ENCODE measurements at places on chromosomes 2 and 18.

DNA sequence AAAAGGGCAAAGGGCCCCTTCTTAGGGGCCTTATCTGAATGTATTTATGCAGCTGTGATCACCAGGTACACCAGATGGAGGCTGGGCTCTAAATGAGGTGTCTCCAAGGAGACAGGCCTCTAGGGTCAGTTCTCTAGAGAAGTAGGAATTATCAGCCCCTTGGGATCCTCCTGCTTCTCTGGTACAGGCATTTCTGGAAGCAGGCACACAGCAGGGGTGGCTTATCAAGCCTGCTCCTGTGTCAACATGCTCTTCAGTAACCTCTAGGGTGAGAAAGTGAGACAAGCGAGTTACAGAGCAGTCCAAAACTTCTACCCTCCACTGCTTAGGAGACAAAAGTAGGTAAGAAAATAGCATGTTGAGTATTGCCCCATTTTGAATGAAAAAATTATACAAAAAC, 13.8 kb downstream of the TPGS2 start:
- DNase-seq: no peak

- peak; percentile 4 for DNase-seq
Observed at GRCh38 chr2:170770008-170770605, at the start of gene ERICH2. TSS of gene ERICH2 (plus strand) at chr2:170770378. CDS start at chr2:170770682, 304 bp downstream.

GRCh38 chr2:85939131-85939530, 50.3 kb upstream of the ST3GAL5 start:
- no peak for DNase-seq

- DNase-seq: peak; percentile 18
Observed at GRCh38 chr2:186827411-186827810, 21.6 kb downstream of the ZSWIM2 start.

GRCh38 chr2:20366672-20367116, 16.1 kb upstream of the PUM2 start:
- DNase-seq: no peak

DNA sequence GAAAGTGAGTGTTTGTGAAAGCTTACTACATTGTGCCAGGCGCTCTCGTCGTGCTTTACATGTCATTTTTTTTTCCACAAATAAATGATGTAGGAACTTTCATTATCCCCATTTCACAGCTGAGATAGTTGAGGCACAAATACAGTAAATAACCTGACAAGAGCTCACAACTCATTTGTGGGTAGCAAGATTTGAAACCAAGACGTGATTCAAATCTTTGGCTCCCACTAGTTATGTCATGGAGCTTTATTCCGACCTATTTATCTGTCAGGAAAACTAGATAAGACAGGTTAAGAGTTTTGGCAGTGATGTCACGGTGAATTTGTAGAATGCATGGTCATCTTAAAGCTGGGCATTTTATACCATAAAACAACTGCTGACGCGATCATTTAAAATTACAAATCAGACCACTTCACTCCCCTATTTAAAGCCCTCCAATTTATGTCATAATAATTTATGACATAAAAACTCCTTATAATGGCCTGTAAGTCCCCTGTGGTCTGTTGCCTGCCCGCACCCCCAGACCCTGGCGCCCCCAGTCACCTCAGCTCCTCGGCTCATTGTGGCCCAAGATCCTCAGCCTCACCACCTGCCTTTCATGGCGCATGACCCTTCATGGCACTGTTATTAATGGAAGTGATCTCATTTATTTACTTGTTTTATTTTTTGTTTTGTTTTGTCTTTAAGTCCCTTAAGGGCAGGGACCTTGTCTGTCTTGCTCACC, 678 bp upstream of the ZNF24 start:
- DNase-seq: no peak

GRCh38 chr2:230408244-230408842, 7.7 kb upstream of the SP100 start:
- DNase-seq: peak; percentile 68

GRCh38 chr2:219331560-219332213, 857 bp downstream of the RESP18 start:
- DNase-seq: no peak

- DNase-seq: no peak
Observed at GRCh38 chr2:100143286-100143685, 896 bp upstream of the AFF3 start.

DNA sequence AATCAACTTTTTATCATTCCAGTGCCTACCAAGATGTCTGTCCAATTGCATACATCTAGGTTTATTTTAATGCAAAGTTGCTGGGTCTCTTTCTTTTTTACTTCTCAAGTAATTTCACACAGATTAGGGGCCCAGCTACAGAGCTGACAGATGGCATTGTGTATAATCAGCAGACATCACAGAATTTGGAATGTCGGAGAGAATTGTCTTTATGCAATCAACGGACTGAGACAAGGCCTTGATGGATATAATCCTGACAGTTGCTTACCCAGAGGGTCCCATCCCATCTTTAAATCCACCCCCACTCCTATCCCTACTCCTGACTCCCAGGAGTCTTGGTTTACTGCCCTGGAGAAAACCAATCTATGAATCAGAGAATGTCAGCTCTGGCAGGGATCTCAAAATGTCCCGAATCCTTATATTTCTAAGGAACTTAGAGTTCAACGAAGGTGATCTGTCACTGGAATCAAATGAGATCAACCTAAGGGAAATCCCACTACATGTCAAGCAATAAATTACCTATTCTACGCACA, 142.0 kb downstream of the LRATD1 start:
- no peak for DNase-seq

DNA sequence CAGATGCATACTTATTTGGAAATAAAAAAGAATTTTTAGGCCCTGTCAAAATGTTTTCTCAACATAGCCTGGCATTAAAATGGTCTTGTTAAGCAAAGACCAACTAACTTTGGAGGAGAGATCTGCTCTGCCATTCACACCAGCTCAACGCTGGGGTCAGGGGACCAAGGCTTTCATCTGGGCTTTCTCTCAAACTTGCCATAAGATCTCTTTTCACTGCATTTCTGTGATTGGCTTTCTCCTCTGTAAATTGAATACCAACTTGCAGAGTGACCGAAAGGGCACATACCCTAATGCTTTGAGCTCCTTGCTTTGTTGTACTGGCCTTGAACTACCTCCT, 71.2 kb downstream of the MYCN start:
- no peak for DNase-seq

- no peak for DNase-seq
Observed at GRCh38 chr2:171836146-171836910, 57.7 kb downstream of the SLC25A12 start.

- peak; percentile 53 for DNase-seq
Observed at GRCh38 chr2:159399716-159400415, 113.4 kb upstream of the WDSUB1 start.

- no peak for DNase-seq
Observed at GRCh38 chr18:36942264-36942663, 113.3 kb downstream of the KIAA1328 start.
